ENCODE measurements at places on chromosomes 1 and 21.

DNA sequence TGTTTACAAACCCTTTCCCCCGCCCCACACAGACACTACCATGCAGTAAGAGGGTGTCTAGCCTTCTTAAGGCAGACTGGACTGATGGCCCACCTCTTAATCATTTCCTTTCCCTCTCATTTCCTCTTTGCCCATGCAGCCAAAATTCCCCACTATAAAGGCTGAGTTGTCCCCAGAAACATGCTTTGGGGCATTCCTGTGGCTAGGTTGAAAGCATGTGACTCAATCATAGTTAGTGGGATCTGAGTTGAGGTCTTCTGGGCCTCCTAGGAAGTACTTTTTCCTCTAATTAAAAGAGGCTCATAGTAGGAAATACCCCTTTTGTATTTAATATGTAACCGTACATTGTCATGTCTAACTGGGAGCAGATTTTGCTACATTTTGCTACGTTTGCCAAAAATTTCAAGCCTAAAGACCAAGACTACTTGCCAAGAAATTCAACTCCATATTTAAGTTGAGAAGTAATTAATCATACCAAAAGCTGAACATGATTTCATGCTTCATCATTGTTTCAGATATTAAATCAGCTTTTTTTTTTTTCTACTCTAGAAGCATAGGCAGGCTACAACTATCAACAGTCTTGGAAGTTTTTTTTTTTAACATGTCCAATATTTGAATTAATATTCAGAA is 174.7 kb downstream of the ADGRL4 start:
- no peak for DNase-seq

DNA sequence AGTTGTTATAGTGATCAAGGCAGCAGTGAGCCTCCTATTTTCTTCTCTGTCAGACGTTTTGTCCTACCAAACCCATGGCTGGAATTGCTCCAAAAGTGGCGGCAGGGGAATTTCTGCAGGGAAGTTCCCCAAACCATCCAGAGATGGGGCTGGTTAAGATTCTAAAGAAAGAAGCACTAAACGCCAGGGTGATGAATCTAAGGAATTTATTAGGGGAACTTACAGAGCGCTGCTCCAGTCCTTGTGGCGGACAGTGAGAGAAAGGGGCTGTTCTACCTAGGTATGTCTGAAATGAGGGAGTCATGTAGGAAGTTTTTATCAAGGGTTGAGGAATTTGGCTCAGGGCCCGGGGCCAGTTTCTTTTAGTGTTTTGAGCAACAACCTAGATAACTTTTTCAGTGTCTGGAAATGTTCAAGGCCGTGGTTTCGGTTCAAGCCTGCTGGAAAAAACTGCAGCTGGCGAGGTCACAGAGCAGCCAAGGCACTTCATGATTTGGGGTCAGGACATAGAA is 222.4 kb upstream of the B3GALT2 start:
- DNase-seq, result no peak

DNA sequence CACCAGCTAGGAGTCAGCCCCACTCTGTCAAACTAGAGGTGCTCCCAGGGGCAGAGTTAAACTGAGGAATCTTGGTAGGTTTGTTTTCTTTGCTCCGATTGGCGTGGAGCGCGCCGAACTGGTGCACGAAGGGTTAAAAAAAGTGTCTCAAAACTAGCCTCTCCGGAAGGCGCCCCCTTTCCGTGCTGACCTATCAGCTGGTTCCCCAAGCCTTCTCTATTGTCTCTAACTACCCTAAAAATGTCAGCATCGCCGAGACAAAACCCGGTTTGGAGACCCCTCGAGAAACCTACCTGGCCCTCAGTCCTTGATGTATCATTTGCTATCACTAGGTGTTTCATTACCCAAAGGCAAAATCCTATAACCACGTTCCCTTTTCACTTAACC is 2.2 kb downstream of the TGFB2 start:
- DNase-seq, result no peak

DNA sequence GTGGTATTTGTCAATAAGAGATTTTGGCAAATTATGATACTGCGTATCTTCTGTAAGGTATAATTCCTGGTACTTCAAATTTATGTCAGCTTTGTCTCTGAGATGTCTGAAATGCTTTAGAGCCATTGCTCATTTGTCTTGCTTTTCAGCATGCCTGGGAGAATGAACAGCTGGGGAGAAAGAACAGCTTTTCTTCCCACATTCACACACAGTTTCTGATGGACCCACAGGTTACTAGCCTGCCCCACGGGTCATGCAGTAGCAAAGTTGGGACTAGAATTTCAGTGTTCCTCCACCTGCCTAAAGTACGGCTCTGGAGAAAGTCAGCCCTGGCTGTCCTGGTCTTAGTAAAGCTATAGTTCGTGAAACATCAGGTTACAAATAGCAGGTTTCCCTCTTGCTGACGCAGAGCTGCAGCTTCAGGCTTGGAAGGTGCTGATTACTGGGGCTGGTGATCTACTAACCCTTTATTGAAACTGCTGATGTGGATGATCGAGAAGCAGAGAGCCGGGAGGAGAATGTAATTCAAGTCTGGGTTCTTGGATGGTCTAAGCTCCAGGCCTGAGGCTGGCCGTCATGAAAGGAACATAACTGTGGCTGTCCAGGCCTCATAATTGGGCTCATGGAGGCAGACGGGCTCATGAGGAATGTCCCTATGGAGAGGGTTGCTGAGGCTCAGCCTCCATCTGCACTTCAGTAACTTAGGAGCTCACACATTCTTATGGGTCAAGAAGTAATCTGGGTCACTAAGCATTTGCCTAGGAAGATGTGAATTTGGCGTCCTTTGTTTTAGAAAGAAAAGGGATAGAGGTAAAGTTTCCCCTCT is 12.4 kb downstream of the GALNT2 start:
- DNase-seq, result no peak

DNA sequence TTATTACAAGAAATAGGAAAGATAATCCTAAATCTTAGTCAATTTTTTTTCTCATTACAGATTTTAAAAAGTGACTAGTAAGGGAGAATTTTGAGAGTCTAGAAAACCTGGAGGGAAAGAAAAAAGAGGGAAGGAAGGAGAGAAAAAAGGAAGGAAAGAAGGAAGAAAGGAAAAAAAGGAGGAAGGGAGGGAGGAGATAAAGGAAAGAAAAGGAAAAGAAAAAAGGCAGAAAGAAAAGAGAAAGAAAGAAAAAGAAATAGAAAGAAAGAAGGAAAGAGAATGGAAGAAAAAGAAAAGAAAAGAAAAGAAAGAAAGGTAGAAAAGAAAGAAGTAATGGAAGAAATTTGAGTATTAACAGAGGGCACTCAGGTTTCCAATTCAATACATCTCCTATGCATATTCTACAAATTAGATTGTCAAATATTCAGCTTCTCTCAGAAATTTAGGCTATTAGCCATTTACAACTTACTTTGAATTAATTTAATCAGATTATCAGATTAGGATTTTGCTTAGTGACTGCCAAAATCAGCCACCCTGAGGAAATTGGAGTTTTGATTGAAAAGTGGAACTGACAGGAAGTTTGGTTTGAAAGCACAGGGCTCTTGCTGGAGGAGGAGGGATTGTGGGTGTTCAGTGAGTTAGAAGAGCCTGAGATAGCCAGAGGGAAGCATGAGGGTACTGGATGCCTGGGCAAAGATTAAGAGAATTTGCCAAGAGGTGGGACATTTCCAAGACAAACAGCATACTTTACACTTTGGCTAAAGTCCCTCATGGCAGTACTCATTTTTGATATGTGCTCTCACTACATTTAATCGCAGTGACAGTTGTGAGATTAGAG is 677.8 kb downstream of the USP25 start:
- DNase-seq, result peak; percentile 36

GRCh38 chr1:215087603-215088002 is 5.1 kb downstream of the KCNK2 start:
- DNase-seq, result no peak

DNA sequence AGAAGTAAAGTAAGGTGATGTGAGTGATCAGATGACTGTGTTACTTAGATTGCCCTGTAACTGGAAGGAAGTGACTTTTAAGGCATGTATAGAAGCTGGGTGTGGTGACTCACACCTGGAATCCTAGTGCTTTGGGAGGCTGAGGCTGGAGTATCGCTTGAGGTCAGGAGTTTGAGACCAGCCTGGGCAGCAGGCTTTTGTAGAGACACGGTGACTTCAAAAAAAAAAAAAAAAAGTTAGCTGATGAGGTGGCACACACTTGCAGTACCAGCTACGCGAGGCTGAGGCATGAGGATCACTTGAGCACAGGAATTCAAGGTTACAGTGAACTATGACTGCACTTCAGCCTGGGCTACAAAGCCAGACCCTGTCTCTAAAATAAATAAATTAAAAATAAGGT is 2.3 kb upstream of the USP16 start:
- DNase-seq, result no peak

- no peak for DNase-seq
These were observed 36.7 kb downstream of the ATP2B4 start for GRCh38 chr1:203663294-203663693.

GRCh38 chr1:117657031-117657430 is 51.2 kb downstream of the TENT5C start:
- DNase-seq, result no peak

DNA sequence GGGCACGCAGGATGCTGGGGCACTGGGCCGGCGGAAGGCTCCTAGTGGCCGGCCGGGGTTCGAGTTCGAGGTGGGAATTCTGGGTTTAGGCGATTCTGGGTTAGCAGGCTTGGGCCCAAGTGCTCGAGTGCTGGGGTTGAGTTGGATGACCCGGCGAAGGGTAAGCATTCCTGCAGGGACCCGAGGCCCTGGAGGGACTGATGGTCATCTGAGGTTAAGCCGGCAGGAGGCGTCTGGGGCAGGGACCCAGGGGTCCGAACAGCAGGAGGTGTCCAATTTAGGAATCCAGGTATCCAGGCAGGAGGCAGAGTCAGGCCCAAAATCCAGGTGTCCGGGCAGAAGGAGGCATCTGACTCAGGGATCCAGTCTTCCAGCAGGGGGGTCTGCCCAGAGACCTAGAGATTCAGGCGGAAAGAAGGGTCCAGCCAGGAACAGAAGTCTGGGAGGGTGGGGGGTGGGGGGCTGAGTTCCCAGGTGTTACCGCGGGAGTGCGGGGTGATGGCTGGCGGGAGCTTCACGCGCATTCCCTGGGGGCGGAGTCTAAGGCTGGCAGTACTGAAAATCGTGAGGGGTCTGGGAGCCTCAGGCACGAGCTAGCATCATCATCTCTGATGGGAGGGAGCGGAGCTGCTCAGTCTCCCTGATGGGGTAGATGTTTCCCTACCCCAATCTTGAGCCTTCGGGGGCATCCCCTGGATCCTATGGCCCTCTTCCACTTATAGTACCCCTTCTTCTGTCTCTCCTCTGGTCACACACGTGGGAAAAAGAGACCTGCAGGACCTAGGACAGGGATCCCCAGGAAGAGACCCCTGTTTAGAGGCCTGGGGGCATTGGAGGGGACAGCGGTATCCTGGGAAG is 585 bp downstream of the GPR3 start:
- peak; percentile 25 for DNase-seq

DNA sequence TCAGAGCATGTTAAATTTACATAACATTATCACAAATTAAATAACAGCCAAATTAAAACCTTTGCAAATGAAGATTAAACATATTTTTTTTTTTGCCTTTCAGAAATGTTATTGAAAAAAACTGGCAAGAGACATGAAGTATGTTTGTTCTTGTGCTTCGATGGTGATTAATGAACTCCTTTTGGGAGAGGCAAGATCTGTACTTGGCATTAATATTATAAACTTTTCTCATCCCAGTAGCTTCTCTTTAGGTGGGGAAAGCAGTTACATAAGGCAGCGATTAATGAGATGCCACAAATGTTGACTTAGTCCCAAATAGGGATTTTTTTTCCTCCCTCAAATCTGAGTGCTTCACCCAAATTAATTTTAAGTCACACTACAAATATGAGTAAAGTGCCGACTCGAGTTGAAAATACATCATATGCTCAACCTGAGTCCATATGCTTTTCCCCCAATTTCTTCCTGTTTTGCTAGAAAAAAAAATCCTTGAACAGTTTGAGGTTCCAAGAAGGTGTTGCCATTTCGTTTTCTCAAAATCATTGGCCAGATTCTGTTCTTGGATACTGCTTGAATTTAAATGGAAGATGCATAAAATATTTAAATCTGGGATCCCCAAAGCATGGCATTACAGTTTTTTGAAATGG is 294.5 kb downstream of the VAV3 start:
- DNase-seq, result no peak

DNA sequence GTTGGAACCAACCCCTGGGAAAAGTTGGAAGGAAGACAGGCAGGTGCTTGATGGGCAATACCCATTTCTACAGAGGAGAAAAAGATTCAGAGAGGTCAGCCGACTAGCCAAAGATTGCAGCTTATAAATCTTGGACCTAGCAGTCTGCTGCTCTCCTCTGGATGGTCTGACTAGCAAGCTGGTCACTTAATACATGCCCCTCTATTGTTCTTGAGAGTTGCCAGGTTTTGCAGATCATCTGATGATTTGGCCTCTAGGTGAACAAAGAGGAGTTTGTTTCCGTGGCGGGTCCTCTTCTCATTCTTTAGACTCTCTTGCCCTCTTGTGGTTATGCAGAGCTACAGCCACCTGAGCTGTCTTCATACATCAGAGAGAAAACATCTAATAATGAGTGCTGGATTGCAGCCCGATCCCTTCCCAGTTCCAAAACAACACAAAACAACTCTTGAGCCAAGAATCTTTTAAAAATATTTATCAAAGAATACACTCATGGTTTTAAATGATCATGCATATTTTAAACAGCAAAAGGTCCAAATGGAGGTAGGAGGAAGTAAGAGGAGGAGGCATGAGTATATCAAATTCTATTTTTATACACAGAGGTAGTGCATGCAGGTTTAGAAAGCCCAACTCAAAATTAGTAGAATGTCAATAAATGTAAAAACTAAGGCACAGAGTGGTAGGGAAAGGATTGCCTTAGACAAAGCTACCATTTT is 115.7 kb downstream of the SLC30A10 start:
- peak; percentile 85 for DNase-seq

GRCh38 chr1:104467590-104467989 is 717.9 kb downstream of the AMY1C start:
- DNase-seq, result no peak

- DNase-seq, result no peak
These were observed 470.8 kb downstream of the LMO4 start for GRCh38 chr1:87799451-87799850.

- no peak for DNase-seq
These were observed 185.8 kb downstream of the SDCCAG8 start for GRCh38 chr1:243441601-243442000.

- no peak for DNase-seq
These were observed 1.2 kb downstream of the HDGF start for GRCh38 chr1:156750191-156750672.

GRCh38 chr1:6118415-6118814 is 61.7 kb downstream of the CHD5 start:
- no peak for DNase-seq

- no peak for DNase-seq
These were observed 40.4 kb upstream of the ADARB1 start for GRCh38 chr21:45033791-45034555.

- DNase-seq, result no peak
These were observed 19.3 kb upstream of the RCC2 start for GRCh38 chr1:17458794-17459193.

DNA sequence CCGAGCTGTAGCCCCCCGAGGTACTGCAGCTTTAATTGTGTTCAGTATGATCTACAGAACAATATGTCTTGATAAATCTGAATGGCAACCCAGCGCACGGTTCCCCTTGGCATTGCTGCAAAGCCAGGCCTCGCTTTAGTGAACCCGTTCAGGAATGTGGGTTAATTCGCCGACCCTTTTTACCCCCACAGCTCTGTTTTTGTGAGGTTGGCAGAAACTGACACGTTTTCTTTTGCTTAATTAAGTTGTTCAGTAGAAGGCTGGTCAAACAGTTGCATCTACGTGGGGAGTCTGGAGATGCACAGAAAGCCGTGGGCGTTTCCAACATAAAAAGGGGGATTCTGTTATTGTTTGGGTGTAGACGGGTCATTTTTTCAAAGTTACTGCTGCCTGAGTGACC is 43.2 kb downstream of the OLIG1 start:
- DNase-seq, result no peak

- no peak for DNase-seq
These were observed 47.6 kb downstream of the ATP1A1 start for GRCh38 chr1:116420417-116421200.
